Activated gamma-delta T cell (primary cell): ENCODE measurements at places on chromosomes 12 and 14.

- no peak for DNase-seq
Measured at GRCh38 chr14:81006266-81006665, 50.8 kb downstream of the TSHR start.

- no peak for DNase-seq
Measured at GRCh38 chr12:65881965-65882413, 57.7 kb downstream of the HMGA2 start.

DNA sequence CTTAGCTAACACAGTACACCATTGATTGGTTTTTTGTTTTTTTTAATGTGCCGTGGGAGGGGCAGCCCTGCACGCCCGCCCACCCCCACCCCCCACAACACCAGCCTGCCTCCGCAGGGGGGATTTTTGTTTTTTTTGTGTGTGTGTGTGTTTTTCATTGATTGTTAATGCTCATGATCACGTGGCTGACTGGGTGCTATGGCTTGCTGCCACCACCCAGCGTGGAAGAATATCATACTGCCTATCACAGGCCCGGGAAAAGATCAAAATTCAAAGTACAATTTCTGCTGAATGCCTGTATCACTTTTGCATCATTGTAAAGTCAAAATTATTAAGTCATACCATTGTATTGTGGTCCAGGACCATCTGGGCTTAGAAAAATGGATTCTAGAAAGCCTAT lies 8.3 kb downstream of the RESF1 start:
- no peak for DNase-seq

DNA sequence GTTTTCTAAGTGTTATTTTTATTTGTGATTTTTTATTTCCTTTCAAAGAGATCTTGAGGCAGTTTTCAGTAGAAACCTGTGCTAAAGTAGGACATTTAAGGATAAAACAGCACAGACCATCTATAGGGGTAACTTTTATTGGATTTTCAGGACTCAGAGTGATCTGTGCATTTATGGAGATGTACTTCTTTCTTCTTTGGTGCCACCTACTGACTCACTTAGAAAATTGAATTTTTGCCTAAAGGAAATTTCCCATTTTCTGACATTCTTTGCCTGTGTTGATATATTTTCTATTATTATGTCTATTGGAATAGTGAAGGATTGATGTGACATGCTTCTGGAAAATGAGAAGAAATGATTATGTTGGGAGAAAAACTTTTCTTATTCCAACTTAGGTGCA lies 113.0 kb downstream of the UNC79 start:
- no peak for DNase-seq

DNA sequence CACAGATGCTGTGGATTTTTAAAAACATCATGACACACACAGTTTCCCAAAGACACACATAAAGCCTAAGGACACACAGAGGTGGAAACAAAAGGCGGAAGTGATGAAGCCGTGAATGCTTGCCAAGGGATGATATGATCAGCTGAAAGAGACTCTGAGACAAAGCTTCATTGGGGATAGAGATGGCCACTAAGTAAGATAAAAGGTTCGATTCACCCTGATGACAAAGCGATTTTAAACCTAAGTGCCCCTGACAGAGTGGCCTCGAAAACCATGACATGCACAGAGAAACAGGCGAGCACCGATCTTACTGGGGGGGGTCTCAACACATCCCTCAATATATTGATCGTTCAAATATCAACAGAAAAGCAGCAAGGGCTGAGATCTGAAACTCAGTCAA lies 20.3 kb upstream of the EIF5 start:
- no peak for DNase-seq

GRCh38 chr12:107760207-107760808 lies 629 bp downstream of the PRDM4 start:
- no peak for DNase-seq

DNA sequence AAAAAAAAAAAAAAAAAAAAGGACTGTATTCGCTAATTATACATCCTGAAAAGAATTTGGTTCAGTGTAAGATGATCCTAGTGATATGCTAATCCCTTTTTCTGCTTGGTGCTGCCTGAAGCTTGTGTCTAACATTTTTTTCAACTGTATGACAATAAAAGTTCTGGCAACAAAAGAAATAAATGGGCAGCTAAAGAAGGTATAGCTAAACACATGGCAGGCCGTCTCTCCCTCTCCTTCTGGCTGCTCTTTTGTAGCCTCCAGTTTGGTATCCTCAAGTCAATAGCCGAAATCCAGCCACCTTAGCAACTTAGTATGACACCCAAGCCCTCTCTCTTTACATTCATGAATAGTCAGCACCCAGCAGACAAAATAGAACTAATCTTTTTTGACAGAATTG lies 198.3 kb upstream of the OTX2 start:
- no peak for DNase-seq

DNA sequence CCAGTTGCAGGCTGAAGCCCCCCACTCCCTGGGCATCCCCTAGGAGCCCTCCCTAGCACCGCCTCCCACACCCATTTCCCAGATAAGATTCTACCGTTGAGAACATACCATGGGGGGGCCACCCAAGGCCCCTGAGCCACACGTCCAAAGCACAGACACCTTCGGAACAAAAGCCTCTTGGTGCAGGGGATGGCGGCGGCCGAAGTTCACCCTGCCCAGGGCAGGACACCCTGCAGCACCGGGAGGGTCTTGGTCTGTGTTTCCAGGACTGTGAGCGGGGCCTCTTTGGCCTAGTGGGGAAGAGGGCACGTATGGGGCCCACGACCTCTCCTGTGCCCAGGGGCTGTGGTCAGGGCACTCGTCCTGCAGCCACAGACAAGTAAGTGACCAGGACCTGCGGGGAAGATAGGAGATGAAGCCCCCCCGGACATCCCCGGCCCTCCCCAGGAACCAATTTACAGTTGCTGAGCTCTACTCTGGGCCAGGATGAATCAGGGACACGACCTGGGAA lies 154.3 kb upstream of the C14orf180 start:
- DNase-seq, result no peak

DNA sequence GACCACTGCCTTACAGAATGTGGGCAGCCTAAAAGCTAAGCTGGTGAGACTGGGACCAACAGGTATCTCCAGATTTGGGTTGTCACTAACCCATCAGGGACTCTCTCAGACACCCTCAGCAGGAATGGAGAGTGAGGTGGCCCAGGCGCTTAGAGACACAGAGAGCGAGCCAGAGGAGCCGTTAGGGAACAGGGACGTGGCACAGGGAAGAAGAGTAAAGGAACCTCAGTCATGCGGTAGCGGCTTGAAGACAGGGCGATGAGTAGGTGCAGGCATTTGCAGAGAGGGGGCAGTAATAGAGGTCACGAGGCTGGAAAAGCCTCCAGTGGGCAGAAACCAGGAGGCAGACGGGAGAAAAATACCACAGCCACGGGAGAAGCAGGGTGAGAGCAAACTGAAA lies 158.0 kb upstream of the CCND2 start:
- no peak for DNase-seq

- DNase-seq, result no peak
Measured at GRCh38 chr12:100758083-100758482, 36.5 kb upstream of the ANO4 start.
